ENCODE measurements at places on chromosomes 3 and 15.

GRCh38 chr3:164222197-164222596, 856.1 kb downstream of the SI start:
- no peak for DNase-seq

GRCh38 chr15:76191539-76192244, 119.6 kb downstream of the ETFA start:
- no peak for DNase-seq

- DNase-seq = no peak
Measured at GRCh38 chr3:188174317-188175044, 20.5 kb downstream of the LPP start.

DNA sequence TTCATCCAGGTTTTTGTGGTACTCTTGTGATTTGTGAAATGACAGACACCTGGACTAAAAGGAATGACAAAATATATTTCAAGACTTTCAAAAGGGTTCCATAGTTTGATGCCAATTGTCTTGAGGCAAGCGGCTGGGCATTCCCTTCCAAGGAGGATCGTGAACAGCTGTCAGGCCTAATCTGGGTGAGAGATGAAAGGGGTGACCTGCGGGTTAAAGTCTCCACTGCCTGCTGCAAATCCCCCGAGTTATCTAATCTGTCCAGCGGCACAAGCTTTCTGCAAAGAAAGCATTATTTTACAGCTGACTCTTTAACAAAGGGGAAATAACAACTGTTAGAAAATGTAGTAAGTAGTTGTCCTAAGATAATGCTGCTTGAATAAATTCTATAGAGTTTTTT, 128.7 kb upstream of the MB21D2 start:
- DNase-seq = no peak

DNA sequence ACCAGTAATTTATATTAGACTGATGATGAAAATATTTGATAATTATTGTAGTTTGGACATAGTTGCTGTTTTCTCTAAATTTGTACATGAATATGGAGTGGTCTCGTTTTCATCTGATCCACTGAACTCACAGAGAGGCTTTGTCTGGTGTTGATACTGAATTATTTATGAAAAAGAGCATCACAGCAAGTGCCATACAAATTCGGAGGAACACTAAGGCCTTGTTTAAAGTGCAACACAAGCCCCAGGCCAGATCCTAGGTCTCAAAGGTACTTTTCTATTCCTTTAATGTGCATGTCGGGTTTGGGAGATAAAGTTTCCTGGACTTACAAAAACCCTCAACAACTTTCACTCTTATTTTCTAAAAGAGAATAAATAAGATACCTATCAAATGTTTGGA, 796.8 kb upstream of the EPHA6 start:
- DNase-seq = no peak

- no peak for DNase-seq
Measured at GRCh38 chr15:74585857-74586256, 29.8 kb upstream of the CLK3 start.

DNA sequence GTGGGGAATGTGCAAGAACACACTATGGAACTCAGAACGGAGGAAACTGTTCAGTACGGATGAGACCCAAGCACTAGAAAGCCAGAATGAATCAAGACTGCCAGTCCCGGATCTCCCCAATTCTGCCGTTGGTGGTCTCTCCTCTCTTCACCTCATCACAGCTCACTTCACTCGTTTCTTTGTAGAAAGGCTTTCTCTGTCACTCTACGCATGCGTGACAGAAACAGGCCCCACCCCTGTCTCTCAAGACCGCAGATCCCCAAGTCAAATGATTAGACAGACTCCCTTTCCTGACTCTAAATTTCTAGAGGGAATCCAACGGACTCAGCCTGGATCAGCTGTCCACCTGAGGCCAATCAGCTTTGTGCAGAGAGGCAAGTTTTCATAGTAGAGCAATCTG, 505.7 kb upstream of the ADAMTS9 start:
- DNase-seq = no peak

- peak; percentile 92 for DNase-seq
Measured at GRCh38 chr15:68885070-68885469, 45.3 kb upstream of the SPESP1 start.

DNA sequence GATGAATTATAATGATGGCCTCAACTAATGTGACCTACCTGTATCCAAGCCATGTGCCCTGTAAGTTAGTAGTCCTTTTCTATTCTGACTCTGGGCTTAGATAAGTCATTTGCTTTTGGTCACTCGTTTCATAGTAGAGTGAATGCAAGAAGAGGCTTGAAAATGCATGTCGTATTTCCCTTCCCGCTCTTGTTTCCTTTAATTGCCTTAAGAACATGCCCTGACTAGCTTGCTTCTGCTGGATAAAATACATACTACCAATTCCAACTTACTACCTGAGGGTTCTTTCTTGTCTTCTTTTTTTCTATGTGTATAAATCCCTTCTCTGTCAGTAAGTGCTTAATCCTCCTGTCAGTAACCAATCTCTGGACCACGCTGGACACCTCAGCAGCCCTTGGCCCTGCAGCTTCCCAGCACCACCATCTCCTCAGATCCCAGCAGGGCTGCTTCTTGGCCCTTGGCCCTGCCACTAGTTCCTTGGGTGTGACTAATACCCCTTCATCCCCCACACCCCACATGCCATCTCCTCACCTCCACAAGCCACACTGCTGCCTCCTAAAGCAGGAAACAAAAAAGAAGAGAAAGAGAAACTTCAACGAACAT, 771.7 kb downstream of the IGSF11 start:
- no peak for DNase-seq

DNA sequence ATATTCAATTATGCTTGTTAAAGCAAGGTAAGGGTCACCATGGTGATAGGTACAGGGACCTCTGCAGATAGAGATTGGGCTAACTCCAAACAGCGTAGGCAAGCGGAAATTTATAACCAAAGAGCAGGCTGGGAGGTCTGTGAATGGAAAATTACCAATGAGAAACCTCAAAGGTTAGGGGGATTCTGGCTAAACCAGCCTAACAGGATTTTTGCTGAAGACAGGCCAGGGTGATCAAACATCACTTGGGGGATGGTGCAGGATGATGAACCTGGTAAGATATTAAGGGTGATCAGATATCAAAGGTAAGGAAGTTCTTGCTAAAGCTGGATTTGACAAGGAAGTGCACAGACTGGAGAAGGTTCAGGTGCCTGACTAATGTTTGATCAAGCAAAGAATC, 35.3 kb upstream of the SNRPN start:
- no peak for DNase-seq

DNA sequence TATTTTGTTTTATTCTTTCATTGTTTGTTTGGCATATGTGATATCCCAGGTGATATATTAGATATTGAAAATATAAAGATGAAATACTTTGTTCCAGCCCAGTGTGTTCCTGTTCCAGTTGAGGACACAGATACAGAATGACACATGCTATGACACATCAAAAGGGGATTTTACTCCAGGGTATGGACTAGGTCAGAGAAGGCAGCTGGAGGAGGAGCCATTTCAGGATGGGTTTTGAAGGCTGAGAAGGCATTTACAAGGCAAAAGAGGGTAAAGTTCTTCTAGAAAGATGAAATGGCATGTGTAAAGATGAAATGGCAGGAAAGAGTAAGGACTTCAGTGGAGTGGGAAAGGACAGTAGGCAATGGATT, 163.8 kb downstream of the ZIC1 start:
- peak; percentile 5 for DNase-seq

- peak; percentile 91 for DNase-seq
Measured at GRCh38 chr15:90553248-90553745, 23.6 kb downstream of the CRTC3 start.

GRCh38 chr3:101484805-101485620, 28.0 kb downstream of the SENP7 start:
- peak; percentile 46 for DNase-seq

DNA sequence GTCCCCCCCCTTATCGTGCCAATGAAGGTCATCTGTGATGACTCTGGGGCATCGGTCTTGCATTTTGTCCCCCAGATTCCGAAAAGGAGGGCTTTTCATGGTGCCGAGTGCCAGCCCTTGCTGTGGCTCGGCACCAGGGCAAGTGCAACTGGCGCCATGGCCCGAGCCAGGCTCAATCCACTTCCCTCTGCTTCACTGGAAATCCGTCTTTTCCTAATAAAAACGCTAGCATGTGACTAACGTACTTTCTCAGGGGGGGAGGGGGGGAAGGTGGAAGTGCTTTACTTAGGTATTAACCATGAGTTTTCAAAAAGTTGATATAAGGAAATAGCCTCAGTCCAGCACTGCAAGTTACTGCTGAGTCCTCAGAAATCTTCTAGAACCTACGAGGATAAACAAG, 20.5 kb downstream of the TRPM1 start:
- DNase-seq = no peak

- no peak for DNase-seq
Measured at GRCh38 chr3:16704941-16705340, 99.7 kb upstream of the DAZL start.

DNA sequence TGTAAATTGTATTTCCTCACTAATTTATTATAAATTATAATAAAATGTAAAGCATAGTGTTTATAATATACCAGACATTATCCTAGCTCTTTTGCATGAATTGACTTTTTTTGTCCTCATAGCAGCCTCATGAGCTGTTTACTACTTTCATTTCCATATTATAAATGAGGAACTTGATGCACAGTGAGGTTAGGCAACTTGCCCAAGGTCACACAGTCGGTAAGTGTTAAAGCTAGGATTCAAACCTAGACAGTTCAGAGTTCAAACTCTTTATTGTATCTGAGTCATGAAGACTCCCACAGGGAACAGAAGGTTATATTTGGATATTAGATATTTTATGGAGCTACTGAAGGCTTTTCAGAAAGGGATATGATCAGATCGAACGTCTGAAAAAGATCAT, 322.2 kb upstream of the SATB1 start:
- no peak for DNase-seq

GRCh38 chr3:171797265-171797679, 13.0 kb downstream of the PLD1 start:
- no peak for DNase-seq

DNA sequence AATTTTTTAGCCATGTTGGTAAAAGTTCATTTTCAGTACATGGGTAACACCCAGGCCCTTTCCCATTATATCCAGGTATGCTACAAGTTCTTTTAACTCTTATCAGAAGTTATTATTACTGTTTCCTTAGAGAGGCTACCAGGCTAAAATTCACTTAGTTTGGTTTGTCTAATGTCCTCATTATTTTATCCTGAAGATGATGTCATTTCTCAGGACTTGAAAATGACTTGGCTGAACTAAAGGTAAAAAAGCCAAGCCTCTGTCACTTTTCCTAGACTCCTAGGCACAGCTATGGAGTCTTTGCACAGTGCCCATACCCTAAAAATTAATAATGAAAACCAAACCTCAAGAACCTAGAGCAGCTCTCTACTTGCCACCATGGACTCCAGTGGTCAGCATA, 4.1 kb downstream of the ELL3 start:
- DNase-seq = no peak

Data from cardiac fibroblast (primary cell).